ENCODE measurements at places on chromosomes 12 and 14.
A peak's percentile ranks its signal among the peaks of the same experiment; 100 is the strongest.

DNA sequence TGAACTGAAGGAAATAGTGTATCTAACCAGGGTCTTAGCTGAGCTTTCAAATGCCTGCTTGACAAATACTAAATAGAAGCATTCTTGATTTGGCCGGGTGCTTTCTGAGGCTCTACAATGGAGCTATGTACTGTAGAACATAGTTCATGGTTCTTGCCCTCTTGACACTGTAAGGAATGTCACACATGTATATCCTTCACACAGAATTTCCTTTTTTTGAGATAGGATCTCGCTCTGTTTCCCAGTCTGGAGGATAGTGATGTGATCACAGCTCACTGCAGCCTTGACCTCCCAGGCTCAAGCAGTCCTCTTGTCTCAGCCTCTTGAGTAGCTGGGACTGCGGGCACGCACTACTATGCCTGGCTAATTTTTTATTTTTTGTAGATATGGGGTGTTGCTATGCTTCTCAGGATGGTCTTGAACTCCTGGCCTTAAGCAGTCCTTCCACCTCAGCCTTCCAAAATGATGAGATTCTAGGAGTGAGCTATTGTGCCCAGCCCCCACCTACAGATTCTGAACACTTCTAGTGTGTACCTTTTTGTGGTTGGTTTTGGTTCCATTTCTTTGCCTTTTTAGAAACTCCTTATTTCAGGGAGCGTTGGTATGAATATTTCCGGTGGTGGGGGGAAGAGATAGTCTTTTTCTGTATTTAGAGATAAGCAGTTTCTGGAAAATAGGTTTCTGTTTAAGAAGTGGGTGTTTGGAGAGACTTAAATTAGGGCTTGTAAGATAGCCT, 4.2 kb downstream of the MLXIP start:
- no peak for DNase-seq

- no peak for DNase-seq
Observed at GRCh38 chr12:31855427-31855826, 103.8 kb upstream of the RESF1 start.

GRCh38 chr14:78107166-78107565, 63.0 kb upstream of the NRXN3 start:
- no peak for DNase-seq

DNA sequence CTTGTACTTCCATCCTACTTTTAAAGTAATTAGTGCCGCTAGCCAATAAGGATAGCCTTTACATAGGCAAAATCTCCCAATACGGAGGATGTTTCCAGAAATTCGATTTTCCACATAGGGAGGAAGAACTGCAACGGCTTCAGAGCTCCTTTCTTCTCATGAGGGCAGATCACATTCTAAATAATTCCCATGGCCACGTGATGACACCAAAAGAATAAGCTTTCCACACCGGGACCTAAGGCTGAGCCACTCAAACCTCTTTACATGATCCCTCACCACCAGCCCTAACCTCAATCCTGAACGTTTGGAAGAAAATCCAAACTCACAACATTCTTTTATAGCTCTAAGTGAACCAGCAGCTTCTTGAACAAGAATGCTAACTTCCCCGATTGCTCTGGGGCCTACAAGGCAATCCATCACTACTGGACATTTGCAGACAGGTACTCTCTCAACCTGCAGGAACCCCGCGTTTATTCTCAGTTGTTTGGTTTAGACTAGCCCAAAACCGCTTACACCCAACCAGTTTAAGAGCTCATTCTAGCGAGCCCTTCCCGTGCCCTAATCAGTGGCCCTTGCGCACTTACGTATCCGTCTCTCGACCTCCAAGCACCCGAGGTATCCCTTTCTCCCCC, 884 bp downstream of the CAPRIN2 start:
- DNase-seq: no peak

DNA sequence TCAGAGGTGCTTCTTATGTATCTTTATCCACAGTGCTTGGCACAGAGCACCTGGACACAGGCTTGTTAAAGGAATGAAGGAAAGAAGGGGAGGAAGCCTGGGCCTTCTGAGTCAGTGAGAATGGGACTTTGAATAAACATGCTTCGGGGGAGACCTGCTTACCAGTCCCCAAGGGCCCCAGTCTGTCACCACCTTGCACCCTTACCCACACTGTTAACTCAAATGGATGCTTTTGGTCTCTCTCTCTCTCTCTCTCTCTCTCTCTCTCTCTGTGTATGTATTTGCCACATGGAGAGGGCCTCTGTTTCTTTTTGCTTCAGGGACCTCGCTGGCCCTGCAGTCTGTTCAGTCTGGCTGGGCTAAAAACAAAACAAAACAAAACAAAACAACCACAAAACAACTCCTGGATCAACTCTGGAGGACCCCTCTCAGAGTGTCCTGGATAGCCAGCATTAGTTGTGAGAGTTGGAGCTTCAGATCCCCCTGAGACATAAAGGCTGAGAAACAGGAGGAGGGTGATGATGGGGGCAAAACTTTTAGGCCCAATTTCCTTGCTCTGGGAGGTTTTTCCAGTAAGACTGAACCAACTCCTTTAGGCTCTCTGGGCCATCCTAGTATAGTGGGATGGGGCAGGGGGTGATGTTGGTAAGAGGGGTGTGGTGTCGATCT, 1.9 kb downstream of the KIF5A start:
- DNase-seq: no peak

- no peak for DNase-seq
Observed at GRCh38 chr14:65934070-65934435, 521.5 kb downstream of the FUT8 start.

DNA sequence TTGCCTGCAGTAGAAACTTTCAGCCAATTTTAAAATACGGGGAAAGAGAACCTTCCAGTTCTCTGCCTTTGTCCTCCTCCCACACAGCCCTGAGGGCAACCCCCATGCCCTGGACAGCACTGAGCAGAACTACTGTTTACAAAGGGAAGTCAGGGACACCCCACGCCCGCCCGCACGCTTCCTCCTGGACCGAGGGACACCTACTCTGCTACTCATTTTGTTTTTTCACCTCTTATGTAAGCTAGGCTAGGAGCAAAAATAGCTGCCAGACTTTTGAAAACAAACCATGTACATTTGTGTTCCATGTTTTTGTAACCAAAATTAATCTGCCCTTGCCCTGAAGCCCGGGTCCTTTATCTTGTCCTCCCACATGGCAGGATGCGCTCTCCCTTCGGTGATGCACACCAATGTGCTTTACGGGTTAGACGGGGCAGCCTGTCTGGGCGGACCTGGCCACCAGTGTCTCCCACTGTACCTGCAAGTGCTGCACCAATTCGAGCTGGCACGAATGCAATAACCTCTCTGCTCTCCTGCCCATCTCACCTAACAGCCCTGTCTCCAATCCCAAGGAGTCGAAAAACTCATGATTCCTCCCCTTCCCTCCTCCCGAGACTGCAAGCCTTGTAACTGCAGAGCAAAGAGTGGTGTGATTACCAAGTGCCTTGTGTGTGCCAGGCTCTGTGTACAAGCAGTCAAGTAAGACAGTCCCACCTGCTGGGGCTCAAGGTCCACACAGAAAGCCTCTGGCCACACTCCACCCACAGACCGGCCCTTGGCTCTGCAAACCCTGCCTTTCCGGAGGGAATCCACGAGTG, 85.2 kb downstream of the CCDC88C start:
- DNase-seq: no peak

DNA sequence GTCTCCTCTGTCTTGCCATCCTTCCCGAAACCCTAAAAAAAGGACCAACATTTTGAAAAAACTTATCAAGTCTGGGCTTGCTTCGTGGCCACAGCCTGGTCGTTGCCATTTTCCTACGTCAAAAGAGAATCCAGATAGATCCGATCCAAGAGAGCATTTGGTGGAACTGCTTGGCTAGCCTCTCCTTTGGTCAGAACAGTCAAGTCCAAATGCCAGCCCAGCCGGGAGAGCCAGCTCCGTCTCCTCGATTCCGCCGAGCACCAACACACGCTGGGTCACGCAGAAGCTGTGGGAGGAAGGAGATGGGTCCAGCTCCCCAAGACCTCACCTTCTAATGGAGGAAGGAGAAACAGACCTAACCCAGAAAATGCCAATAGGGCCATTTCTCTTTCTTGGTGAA, 9.3 kb upstream of the PRIMA1 start:
- no peak for DNase-seq

GRCh38 chr14:69289811-69290520, 30.0 kb downstream of the GALNT16 start:
- DNase-seq: no peak

DNA sequence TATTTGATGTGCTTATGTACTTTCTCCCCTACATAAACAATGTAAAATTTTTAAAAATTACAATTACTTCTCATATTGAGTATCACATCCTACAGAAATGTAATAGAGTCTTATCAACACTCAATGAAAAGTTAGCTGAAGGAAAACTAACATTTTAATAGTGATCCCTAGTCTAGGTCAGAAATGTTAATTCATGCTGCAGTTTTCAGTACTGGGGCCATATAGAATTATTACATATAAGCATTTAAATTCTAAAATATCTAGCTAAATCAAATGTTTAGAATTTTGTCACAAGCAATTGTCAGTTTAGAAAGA, 37.8 kb downstream of the SLC6A15 start:
- no peak for DNase-seq

GRCh38 chr14:69930780-69931379, 51.7 kb downstream of the SMOC1 start:
- no peak for DNase-seq

- DNase-seq: peak; percentile 6
Observed at GRCh38 chr14:104559804-104560585, 19.6 kb upstream of the C14orf180 start.

- no peak for DNase-seq
Observed at GRCh38 chr12:89309815-89310214, 42.5 kb downstream of the DUSP6 start.

GRCh38 chr12:39145175-39145999, 240.0 kb upstream of the CPNE8 start:
- DNase-seq: no peak

Data from BE2C (cell line).